ENCODE measurements at places on chromosomes 16 and 17.

GRCh38 chr17:27199948-27200347 is 94.0 kb upstream of the WSB1 start:
- no peak for DNase-seq

DNA sequence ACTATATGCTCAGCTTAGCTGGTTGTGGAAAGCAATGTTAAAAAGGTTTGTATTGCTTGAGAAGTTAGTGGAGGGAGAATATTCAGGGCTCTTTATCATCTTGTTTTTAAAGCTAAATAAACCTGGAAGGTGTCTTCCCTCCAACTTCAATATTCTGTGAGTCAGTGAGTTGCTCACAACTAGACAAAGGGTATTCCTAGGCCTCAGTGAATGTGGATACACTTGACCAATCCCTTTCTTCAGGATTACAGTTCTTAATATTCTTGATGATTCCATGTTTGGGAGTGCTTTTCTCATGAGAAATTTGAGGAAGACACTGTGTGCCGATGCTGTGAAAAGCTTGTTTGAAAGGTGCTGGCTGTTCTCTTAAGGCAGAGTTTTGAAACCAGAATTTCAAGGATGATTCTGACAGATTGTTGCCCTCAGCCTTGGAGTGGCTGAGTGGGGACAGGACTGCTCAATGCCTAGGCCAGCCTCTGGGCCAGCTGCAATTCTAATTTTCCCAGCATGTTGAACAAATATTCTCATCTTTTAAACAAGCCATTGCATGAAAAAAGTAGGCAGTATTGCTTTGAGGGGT is 30.1 kb downstream of the MAP2K4 start:
- DNase-seq = no peak

GRCh38 chr17:62880120-62880519 is 72.0 kb upstream of the MARCHF10 start:
- no peak for DNase-seq

DNA sequence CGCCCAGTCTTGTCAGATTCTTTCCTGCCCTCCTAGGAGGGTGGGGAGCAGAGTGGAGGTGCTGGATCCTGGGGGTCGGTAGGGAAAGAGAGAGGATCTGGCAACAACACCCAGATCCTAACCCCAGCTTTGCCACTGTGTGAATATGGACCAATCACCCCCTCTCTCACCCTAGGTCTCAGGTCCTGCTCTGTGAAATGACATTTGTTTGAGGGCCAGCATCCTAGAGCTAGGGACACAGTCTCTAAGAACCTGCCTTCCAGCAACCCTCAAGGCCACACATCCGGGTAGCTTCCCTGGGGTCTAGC is 28.4 kb upstream of the MAP3K14 start:
- DNase-seq = no peak

DNA sequence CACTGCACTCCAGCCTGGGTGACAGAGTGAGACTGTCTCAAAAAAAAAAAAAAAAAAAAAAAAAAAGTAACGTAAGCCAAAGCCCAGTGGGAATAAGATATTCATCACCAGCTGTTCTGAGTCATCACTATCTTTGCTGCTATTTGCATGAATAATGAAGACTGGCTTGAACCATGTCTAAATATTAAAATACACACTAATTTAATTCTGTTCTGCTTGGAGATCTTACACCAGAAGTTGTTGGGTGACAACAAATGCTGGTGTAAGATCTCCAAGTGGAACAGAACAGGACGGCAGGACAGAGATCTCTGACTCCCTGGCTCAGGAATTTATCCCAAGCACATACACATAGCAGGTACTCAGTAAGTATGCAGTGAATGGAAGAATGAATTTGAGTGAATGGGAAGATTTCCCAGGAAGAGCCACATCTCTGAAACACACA is 19.6 kb downstream of the DNAH17 start:
- DNase-seq = no peak

GRCh38 chr16:55035029-55035428 is 104.4 kb downstream of the IRX5 start:
- no peak for DNase-seq
